SJSA1 (cell line): ENCODE measurements at places on chromosomes 4 and X. TPM values are rescaled to one million over a fixed set of nuclear protein-coding genes. Genes with fewer than 3 reads are reported as not detected.

GRCh38 chrX:133681897-133682296 is 266.6 kb upstream of the GPC4 start:
- DNase-seq, result no peak

GRCh38 chr4:2320746-2321145 is 58.8 kb upstream of the MXD4 start:
- no peak for DNase-seq

DNA sequence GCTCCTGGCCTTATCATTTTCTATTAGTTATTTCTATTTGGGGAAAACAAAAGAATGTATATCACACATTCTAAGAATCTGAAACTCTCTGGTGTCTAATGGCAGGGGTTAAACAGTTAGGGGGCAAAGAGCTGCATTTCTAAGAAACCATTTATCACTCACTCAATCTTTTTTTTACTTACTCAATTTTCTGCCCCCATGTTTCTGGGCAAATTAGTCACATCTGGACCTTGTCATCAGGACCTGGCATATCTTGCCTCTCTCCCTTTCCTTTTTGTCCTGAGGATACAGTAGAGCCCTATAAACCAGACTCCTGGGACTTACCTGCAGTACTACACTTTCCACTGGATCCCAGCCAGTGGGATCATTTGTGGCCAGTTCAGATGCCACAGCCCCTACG is 89.1 kb downstream of the ANXA3 start:
- DNase-seq, result no peak

DNA sequence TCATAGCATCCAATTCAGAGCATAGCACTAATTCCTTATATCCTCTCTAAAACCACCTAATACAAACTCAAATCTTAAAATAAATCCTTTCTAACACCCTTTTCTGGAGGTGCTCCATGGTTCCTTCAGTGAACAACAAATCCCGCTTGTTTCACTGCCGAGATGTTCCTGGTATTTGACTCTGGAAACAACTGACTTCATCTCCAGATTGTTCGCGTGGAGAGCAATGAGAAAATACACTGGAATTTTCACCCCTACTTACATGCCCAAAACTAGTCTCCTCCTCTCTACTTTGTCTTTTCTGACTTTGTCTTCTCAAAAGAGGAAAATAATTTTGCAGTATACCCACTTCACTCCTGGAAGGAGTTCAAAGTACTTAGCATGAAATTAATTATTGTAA is 129.0 kb downstream of the PLS3 start:
- DNase-seq, result no peak

DNA sequence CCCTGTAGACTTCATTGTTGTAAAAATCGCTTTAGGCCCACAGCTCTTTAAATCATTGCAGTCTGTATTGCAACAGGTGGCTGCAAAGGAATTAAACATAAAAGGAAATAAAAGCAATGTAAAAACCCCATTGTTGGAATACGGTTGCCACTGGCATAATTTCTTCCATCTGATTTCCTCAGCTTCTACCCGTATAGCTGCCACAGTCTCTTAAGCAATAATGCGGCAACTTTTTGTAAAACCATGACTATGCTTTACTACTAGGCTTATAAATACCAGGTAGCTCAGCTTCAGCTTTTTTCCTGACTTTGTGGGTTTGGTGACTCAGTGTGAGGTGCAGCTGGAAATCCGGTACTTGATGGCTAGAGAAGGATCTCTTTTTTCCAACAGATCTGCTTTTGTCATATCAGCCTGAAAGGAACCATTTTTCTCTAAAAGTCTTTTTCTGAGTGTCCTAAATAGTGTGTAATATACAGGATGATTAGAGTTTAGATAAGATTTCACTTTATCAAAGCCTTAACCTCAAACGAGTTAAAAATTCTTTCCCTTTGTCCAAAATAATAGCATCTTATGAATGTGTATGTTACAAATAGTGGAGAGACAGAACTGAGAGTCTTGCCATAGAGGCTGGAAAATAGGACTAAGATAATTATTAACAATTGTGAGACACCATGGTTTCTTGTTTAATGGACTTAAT is 268.0 kb downstream of the ADGRL3 start:
- DNase-seq, result no peak

DNA sequence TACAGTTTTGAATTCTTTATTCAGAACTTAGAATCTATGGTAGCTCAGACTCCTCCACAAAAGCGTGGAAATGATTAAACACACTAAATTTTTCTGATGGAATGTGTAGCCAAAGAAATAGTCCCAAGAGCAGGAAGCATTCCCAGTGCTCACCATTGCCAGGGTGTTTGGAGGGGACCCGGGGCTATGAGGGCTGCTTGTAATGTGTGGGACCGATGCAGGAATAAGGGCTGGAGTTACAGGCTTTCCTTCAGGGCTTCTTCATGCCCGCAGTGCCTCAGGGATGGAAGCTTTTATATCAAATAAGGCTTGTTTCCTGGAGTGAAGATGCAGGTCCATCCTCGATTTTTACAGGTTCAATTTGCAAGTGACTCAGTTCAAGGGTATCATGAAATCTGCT is 25.8 kb downstream of the WWC2 start:
- no peak for DNase-seq

DNA sequence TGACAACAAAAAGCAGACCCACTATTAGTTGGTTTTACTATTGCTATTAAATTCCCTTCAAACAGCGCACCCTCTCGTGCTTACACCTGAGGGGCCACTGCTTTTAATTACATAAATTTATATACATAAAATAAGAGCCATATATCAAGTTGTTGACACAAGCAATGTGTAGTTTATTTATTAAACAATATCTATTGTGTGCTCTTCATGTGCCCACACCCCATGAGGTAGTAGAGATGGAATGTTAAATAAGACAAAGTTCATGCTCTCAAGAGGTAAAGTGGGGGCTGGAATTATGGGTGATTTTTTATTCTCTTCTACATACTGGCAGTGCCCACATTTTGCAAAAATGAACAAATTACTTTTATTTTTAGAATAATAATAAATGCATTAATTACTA is 47.3 kb downstream of the KCNIP4 start:
- DNase-seq, result peak; percentile 1

- no peak for DNase-seq
These were observed 132.0 kb downstream of the ANK2 start for GRCh38 chr4:113181289-113182007.

P2RY10 gene
- not detected in 2 replicates for total RNA-seq

JAKMIP1 gene
- not detected in 2 replicates for total RNA-seq

HTRA3 gene
- total RNA-seq, result 0.03 TPM in 1 of 2 replicates, not detected in the other
